ENCODE measurements at places on chromosomes 11 and 22. TPM values are rescaled to one million over a fixed set of nuclear protein-coding genes. Genes with fewer than 3 reads are reported as not detected.
A peak's percentile ranks its signal among the peaks of the same experiment; 100 is the strongest.

- no peaks in the 10 kb centered on the region for H3K27me3 ChIP-seq
- H3K27ac ChIP-seq = no peak overlapping the region
- no peak for DNase-seq
- H3K4me3 ChIP-seq = no peak overlapping the region
These were observed 26.3 kb downstream of the MAP6 start for GRCh38 chr11:75642402-75643113.

DNA sequence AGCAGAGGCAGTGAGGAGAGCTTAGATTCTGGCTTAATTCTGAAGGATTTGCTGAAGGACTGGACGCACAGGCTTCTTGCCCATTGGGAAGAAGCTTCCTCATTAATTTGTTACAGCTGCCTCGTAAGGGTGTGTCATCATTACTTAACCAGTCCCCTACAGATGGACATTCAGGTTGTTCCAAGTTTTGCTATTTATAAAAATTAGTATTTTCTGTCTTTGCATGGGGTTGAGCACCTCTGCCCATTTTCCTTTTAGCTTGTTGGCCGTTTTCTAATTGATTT lies 38.1 kb downstream of the CAPN1 start:
- no peak overlapping the region for H3K27ac ChIP-seq
- no peak for DNase-seq
- no peak overlapping the region for H3K4me3 ChIP-seq
- H3K27me3 ChIP-seq = no peaks in the 10 kb centered on the region
- H3K36me3 ChIP-seq = no peaks in the 10 kb centered on the region

DNA sequence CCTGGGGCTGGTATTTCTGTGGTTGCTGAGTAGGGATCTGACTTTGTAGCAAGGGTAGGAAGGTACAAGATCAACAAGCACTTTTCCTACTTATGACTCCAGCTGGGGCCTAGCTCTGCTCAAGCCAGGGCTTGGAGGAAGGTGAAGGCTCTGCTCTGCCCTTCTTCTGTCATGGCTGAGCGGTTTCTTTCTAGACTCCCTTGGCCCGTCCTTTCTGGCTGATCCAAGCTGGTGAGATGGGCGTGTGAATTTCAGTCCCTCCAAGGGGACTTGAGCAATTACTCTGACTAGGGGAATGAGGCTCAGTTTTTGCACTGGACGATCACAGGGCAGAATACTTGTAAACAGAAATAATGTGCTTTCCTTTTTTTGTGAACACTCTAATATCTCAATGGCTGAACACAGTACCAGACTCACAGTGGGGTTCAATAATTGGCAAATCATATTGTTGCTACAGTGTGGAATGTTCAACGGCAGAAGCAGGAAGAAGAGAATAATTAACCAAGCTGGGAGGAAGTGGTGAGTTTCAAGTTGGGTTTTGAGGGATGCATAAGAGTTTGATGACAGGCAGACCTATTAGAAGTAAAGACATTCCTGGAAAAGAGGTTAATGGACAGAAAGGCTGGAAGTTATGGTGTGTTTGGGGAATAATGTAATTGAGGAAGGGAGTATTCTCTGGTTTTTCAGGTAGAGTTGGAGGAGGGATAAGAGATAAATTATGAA lies 507.6 kb downstream of the MIAT start:
- DNase-seq = no peak
- no peaks in the 10 kb centered on the region for H3K27me3 ChIP-seq
- no peak overlapping the region for H3K27ac ChIP-seq
- H3K4me3 ChIP-seq = no peak overlapping the region
- H3K4me1 ChIP-seq = no peaks in the 10 kb centered on the region
- H3K36me3 ChIP-seq = no peaks in the 10 kb centered on the region

- H3K4me1 ChIP-seq = peaks cover 14% of the 10 kb centered on the region
- H3K27me3 ChIP-seq = no peaks in the 10 kb centered on the region
- no peak overlapping the region for H3K4me3 ChIP-seq
- DNase-seq = peak; percentile 42
- no peaks in the 10 kb centered on the region for H3K36me3 ChIP-seq
- no peak overlapping the region for H3K27ac ChIP-seq
These were observed 133.6 kb downstream of the CASP12 start for GRCh38 chr11:104764710-104765045.

- no peak for DNase-seq
- no peaks in the 10 kb centered on the region for H3K36me3 ChIP-seq
- H3K4me1 ChIP-seq = no peaks in the 10 kb centered on the region
- H3K27ac ChIP-seq = no peak overlapping the region
- no peak overlapping the region for H3K4me3 ChIP-seq
- no peaks in the 10 kb centered on the region for H3K27me3 ChIP-seq
These were observed 407.4 kb upstream of the SYN3 start for GRCh38 chr22:33465554-33465953.

GRCh38 chr11:12761029-12761428 lies 86.8 kb downstream of the TEAD1 start:
- no peak overlapping the region for H3K27ac ChIP-seq
- peaks cover 24% of the 10 kb centered on the region for H3K4me1 ChIP-seq
- H3K27me3 ChIP-seq = no peaks in the 10 kb centered on the region
- no peak overlapping the region for H3K4me3 ChIP-seq

DNA sequence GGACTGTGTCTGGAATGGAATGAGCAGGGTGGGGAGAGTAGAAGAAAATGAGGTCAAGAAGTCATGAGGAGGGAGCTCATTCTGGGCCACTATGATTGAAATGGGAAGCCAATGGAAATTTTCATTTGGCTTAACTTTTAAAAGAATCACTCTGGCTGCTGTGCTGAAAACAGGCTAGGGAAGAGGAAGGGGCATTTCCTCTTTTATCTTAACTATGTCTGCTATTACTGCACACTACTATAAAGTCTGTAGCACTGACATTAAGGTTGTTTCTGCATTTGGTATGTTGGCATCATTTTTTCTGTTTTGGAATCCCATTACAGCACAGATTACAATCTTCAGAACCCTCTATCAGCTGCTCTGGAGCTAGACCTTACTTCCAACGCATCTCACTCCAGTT lies 8.2 kb downstream of the PATL1 start:
- peak overlapping the region; percentile 55 for H3K27ac ChIP-seq
- H3K36me3 ChIP-seq = peaks cover 85% of the 10 kb centered on the region
- no peak overlapping the region for H3K4me3 ChIP-seq

DNA sequence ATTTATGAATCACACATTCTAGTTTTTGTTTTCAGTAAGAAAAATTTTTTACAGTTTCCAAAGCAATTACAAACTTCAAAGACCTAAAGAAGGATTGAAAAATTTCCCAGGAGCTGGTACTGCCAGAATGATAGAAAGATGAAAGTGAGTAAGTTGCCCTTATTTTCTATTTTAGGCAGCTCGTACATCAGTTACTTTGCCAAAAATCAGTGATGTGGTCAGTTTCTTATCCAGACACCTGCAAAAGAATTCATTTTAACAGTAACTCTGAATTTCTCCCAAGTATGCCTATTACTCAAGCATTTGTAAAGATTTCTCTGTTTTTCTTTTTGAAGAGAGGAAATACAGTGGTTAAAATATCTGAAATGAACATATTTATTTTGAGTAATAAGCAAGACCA lies 976.3 kb upstream of the RAG2 start:
- H3K36me3 ChIP-seq = no peaks in the 10 kb centered on the region
- H3K27me3 ChIP-seq = no peaks in the 10 kb centered on the region
- no peak overlapping the region for H3K4me3 ChIP-seq
- H3K4me1 ChIP-seq = no peaks in the 10 kb centered on the region
- DNase-seq = no peak
- H3K27ac ChIP-seq = no peak overlapping the region

DNA sequence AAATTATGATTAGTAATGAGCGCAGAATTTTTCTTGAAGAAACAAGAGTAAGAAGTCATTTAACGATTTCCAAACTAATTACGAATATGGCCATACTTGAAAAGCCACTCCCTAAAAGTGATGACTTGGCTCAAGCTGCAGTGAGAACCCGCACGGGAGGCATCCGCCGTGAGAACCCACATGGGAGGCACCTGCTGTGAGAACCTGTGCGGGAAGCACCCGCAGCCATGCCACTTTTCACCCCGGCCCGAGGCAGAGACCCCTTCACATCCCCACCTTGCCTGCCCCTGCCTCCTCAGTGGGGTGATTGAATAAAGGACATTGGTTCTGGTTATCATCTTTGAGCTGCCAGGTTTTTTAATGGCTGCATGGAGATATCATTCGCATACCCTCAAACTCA lies 89.7 kb downstream of the BRD1 start:
- H3K36me3 ChIP-seq = no peaks in the 10 kb centered on the region
- no peak for DNase-seq
- H3K4me1 ChIP-seq = no peaks in the 10 kb centered on the region

- no peak overlapping the region for H3K4me3 ChIP-seq
- DNase-seq = no peak
- H3K27ac ChIP-seq = no peak overlapping the region
These were observed 48.8 kb upstream of the PHF21B start for GRCh38 chr22:45058622-45058912.

DNA sequence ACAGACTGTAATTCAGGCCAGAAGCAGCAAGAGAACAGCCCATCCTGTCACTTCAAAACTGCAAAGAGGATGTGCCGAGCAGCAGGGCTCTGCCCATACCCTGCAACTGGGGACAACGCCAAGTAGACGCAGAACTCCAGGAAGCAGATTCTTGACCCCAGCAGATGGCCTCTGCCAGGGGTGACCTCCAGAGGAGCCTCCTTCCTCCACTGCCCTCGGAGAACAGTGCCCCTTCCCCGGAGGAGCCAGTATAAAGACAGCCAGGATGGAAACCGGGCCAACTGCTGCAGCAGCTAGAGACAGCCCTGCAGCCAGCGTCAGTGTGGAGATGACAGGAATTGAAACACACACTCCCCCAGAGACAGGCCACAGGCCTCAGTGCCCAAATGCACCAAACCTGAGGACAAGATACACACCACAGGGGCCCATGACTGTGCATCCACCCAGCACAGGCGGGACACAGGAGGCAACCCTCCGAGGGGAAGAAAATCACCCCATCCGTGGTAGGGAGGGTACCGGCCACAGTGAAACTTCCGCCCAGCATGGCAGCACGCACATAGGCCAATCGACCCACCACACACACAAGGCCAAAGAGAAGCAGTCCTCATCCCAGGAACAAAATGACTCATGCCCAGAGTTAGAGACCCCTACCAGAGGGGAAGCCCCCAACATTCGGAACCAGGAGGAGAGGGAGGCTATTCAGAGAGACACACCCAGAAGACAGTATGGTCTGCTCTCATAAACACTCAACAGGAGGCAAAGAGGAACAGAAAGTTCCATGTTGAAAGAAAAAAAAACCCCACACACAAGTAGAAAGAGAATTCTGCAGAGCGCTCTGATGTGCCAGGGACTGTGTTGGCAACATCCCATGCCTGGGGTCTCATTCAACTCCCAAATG lies 5.6 kb downstream of the AHNAK start:
- no peaks in the 10 kb centered on the region for H3K27me3 ChIP-seq
- peaks cover 58% of the 10 kb centered on the region for H3K4me1 ChIP-seq
- DNase-seq = no peak
- no peak overlapping the region for H3K27ac ChIP-seq
- no peak overlapping the region for H3K4me3 ChIP-seq

GRCh38 chr22:19644314-19645223 lies 69.7 kb upstream of the SEPTIN5 start:
- H3K27ac ChIP-seq = no peak overlapping the region
- H3K4me3 ChIP-seq = no peak overlapping the region
- no peaks in the 10 kb centered on the region for H3K4me1 ChIP-seq
- no peaks in the 10 kb centered on the region for H3K27me3 ChIP-seq
- H3K36me3 ChIP-seq = no peaks in the 10 kb centered on the region

GRCh38 chr11:72528121-72528520 lies 93.8 kb upstream of the CLPB start:
- no peaks in the 10 kb centered on the region for H3K4me1 ChIP-seq
- no peak overlapping the region for H3K4me3 ChIP-seq
- DNase-seq = no peak
- no peaks in the 10 kb centered on the region for H3K27me3 ChIP-seq

- no peak overlapping the region for H3K27ac ChIP-seq
- no peak overlapping the region for H3K4me3 ChIP-seq
- peaks cover 28% of the 10 kb centered on the region for H3K27me3 ChIP-seq
- no peaks in the 10 kb centered on the region for H3K36me3 ChIP-seq
- no peak for DNase-seq
- H3K4me1 ChIP-seq = no peaks in the 10 kb centered on the region
These were observed 18.3 kb upstream of the TMPRSS4 start for GRCh38 chr11:118058311-118059245.

GRCh38 chr11:85934596-85935169 lies 79.5 kb downstream of the CCDC83 start:
- no peaks in the 10 kb centered on the region for H3K4me1 ChIP-seq
- H3K4me3 ChIP-seq = no peak overlapping the region
- no peaks in the 10 kb centered on the region for H3K27me3 ChIP-seq
- no peaks in the 10 kb centered on the region for H3K36me3 ChIP-seq
- no peak for DNase-seq
- no peak overlapping the region for H3K27ac ChIP-seq

DNA sequence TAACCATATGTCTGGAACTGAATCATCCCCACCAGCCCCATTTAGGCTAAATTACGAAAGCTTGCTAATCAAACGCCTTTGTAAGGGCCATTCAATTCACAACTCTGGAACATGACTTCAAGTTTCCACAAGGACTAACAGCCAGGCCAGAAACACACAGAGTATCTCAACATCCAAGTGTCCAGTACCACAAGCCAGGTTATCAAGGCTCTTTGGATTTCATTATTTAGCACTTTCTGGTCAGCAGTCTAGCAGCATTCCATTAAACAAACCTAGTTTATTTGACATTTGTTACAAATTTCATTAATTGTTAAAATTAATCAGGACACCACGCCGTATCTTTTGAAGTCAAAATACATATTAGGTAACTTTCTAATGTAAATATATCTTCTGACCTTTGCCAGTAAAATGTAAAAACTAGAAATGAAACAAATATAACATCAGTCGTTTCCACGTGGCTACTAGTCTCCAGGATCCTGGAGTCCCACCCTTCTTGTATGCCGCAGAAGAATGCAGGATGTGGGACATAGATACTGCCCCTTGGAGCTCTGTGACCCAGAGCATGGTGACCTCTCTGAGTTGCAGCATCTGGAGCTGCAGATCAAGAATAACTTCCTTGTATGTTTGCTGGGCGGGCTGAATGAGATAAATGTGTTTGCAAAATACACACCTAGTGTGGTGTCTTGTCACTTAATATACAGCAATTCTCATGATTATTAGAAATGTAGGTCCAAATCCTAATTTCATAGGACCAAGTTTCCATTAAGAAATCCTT lies 64.7 kb downstream of the MPPED2 start:
- no peak for DNase-seq
- no peak overlapping the region for H3K27ac ChIP-seq
- no peaks in the 10 kb centered on the region for H3K36me3 ChIP-seq
- H3K4me3 ChIP-seq = no peak overlapping the region
- H3K27me3 ChIP-seq = no peaks in the 10 kb centered on the region

The DGCR6L gene
- 59.7 TPM for total RNA-seq

The MCAM gene
- 14.4 TPM for total RNA-seq

Measured in A673 (cell line).